ENCODE measurements at places on chromosomes 1 and 21. TPM values are rescaled to one million over a fixed set of nuclear protein-coding genes. Genes with fewer than 3 reads are reported as not detected.

OLFML2B gene
- not detected for total RNA-seq

DNA sequence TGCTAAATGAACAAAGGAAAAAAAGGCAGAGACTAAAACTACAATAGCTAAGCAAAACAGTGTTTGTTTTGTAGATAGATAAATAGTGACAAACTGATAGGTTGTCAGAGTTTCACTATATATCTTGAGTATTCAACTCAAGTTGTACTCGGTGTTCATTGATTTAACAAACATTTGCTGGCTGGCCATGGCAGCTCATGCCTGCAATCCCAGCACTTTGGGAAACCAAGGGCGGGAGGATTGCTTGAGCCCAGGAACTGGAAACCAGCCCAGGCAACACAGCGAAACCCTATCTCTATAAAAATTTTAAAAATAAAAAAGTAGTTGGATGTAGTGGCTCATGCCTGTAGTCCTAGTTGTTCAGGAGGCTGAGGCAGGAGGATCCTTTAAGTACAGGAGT is 17.3 kb downstream of the C1orf185 start:
- no peaks in the 10 kb centered on the region for H3K4me1 ChIP-seq
- H3K27ac ChIP-seq, result no peak overlapping the region
- DNase-seq, result no peak

DNA sequence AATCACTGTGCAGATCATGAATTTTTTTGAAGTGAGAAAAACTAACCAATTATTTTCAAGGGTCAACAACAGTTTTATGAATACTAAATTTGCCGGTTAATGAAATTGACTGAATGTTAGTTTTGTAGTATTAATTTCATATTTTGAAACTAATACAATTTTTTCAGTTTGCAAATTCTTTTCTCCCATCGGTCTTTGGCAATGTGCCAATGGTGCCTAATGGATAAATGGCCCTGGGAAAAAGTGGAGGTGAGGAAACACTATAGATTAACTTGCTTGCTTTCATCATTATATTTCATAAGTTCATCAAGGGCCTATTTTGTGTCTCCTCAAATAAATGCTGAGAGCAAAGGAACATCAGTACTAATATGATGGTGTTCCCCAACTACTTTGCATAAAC is 4.1 kb downstream of the C1orf141 start:
- DNase-seq, result no peak
- no peak overlapping the region for H3K27ac ChIP-seq
- H3K4me3 ChIP-seq, result no peak overlapping the region
- peaks cover 19% of the 10 kb centered on the region for H3K4me1 ChIP-seq

DNA sequence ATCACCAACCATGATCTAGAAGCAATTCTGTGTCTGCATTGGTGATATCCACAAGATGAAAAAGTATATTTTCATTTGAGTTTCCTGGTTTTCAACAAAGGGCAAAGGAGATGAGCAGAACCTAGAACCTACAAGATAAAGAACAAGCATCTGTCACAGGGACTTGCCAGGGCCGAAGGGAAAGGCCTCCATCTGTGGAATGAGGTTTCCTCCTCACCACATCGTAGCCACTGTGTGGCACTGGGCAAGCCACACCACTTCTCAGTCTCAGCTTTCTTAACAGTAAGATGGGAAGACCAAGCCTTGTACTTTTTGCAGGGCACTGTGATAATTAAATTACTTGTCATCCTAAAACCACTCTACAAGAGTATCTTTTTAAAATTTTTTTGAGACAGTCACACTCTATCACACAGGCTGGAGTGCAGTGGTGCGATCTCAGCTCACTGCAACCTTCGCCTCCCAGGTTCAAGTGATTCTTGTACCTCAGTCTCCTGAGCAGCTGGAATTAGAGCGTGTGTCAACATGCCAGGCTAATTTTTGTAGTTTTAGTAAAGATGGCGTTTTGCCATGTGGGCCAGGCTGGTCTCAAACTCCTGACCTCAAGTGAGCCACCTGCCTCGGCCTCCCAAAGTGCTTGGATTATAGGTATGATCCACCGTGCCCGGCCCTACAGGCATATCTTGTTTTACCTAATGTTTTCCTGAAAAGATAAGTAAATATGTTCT is 45.8 kb downstream of the ARHGEF11 start:
- H3K4me1 ChIP-seq, result no peaks in the 10 kb centered on the region
- H3K27ac ChIP-seq, result no peak overlapping the region
- no peaks in the 10 kb centered on the region for H3K36me3 ChIP-seq
- H3K4me3 ChIP-seq, result no peak overlapping the region
